ENCODE measurements at places on chromosomes 5 and 9. TPM values are rescaled to one million over a fixed set of nuclear protein-coding genes. Genes with fewer than 3 reads are reported as not detected.

DNA sequence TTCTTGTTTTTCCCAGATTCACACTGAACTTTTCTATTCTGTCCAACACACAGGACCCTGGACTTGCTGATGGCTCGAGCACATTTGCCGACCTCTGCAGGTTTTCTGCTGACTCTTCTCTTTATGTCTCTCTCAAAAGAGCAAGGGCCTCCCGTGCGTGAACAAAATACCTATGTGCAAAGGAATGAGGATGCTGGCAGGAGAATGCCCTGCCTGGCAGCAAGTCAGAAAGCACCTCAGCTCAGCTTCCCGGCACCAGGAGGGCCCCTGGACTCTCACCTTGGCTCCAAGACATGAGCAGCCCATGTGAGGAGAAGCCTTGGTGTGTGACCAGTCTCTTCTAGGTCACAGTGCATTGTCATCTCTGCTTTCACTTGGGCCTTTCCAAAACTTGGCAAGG lies 36.1 kb downstream of the PAPPA start:
- DNase-seq: peak; percentile 47

DNA sequence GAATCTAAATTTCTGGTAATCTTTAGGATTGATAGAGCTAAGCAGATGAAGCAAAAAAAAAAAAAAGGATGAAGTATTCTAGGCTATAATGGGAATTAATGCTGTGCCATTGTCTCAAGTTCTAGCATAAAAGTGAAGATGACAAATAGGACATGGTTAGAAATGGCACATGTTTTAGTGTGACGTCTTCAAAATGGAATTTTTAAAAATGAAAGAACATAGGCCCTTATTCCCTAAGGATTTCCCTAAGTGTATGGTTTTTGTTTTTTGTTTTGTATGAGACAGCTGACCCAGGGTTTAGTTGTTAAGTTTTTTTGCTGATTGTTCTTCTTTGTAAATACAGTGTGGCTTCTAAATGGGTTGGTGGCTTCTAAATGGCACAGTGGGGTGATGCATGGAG lies 7.1 kb downstream of the TLE4 start:
- no peak for DNase-seq

GRCh38 chr9:127770905-127771569 lies 7.4 kb downstream of the SH2D3C start:
- peak; percentile 90 for DNase-seq

DNA sequence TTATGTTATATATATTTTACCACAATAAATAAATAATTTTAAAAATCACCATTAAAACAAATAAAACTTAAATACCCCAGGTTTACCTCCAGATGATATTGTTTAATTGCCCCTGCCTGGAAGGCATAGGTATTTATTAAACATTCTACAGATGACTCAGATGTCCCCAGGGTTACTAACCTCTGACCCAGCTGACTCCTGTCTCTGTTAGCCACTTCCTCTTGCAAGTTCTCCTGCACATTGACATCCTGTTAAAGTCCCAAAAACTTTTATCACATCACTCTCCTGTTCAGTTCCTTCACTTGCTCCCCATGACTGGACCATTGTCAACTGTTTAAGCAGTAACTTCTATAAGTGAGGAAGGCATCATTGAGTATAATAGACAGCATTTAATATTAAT lies 37.0 kb upstream of the RAB3C start:
- DNase-seq: peak; percentile 39

- peak; percentile 71 for DNase-seq
Observed at GRCh38 chr9:91978740-91979414, 28.8 kb upstream of the ROR2 start.

GRCh38 chr9:7287065-7287464 lies 512.5 kb downstream of the DMAC1 start:
- DNase-seq: no peak

- no peak for DNase-seq
Observed at GRCh38 chr9:90975781-90976538, 174.3 kb downstream of the SYK start.

- no peak for DNase-seq
Observed at GRCh38 chr5:761854-762710, 22.4 kb downstream of the ZDHHC11B start.

DNA sequence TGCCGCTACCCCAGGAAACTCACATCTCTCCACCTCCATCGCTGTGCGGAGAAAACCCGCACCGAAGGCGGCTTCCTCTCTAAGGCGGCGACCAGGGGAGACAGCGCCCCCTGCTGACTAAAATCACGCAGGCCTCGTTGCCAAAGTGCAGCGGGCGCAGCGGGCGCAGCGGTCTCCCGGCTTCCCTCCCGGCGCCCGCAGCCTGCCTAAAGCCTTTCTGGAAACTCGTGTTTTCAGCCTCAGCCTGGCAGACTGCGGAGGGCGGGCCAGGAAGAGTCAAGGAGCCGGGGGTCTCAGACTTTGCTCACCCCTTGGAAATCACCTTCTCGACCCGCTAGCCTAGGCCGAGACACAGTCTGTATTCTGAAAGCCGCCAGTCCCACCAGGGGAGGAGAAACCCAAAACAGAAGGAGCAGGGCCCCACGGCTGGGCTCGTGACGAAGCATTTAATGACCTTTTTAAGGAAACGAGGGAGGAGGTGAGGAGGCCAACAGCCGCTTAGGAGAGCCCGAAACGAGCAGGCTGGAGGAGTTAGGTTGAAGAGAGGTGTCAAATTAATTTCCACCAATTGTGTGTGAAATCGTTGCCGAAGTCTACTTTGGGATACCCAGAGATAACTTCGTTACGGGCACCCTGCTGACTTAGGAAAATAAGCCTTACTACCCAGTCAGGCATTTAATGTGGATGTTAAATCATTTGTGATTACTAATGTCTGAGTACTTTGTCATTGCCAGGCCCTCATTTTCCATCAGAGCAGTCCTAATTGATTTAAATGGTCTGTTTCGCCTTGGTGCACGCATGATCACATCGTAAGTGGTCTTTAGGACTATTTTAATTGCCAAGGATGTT lies 7.3 kb upstream of the FOXB2 start:
- DNase-seq: peak; percentile 29

GRCh38 chr5:60597572-60598320 lies 102.2 kb downstream of the DEPDC1B start:
- DNase-seq: no peak

DNA sequence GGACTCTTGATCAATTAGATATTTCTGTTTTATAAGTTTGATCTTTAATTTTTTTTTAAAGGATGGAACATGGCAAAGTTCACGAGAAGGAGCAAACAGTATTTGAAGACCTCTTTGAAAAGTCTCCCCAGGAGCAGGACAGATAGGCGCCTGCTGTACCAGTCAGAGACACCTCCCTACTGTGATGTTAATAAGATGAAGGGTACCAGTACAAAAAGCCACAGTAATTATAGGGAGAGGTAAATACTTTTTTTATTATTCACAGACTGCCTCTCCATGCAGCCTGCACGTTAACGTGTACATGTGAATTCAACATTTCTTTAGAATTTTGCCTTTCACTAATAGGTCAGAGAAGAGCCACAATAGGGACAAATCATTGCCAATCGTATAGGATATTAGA lies 146.5 kb upstream of the CDH6 start:
- no peak for DNase-seq

DNA sequence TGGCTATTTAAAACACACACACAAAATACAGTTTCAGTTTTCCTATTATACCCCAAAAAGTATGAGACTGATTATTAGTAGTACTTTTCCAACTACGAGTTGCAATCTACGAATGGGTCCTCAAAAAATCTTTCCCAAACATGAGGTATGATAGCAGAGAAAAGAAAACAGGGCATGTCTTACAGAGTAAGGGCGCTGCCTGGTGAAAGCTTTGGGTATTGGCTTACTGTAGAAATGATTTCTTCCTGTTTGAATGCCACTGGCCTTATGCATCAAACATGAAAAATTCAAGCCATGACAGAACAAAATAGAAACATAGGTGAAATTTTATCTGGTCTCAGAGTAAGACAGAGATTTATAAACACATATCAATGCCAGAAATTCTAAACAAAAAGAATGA lies 448.0 kb downstream of the SPOCK1 start:
- DNase-seq: no peak

GRCh38 chr9:126449725-126450667 lies 123.4 kb downstream of the MVB12B start:
- no peak for DNase-seq

GRCh38 chr5:90941002-90941720 lies 382.6 kb downstream of the ADGRV1 start:
- peak; percentile 66 for DNase-seq

- no peak for DNase-seq
Observed at GRCh38 chr5:159392871-159393270, 62.6 kb upstream of the IL12B start.

GRCh38 chr5:161311965-161312364 lies 234.6 kb downstream of the GABRB2 start:
- peak; percentile 6 for DNase-seq

GRCh38 chr5:96338624-96339415 lies 94.2 kb downstream of the PCSK1 start:
- DNase-seq: peak; percentile 75

GRCh38 chr9:98008764-98009163 lies 25.6 kb downstream of the ANP32B start:
- no peak for DNase-seq

GRCh38 chr5:155960177-155960576 lies 366.8 kb upstream of the SGCD start:
- DNase-seq: no peak

DNA sequence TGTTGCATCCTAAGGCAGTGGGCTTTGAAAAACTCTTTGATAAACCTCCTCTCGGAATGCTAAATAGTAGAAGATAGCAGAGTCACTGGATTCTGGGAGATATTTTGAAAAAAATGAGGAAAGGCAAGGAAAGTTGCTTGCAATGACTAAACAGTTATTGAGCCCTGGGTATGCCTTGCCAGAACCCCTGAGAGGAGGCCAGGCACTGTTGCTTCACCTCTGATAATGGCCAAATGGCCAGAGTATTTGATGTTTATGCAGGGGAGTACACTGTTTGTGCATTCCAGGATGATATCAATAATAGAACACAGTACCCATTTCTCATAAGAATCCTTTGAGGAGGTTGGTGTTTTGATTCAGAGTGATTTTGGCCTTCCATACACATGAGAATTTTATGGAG lies 935.1 kb upstream of the WWC1 start:
- no peak for DNase-seq

DNA sequence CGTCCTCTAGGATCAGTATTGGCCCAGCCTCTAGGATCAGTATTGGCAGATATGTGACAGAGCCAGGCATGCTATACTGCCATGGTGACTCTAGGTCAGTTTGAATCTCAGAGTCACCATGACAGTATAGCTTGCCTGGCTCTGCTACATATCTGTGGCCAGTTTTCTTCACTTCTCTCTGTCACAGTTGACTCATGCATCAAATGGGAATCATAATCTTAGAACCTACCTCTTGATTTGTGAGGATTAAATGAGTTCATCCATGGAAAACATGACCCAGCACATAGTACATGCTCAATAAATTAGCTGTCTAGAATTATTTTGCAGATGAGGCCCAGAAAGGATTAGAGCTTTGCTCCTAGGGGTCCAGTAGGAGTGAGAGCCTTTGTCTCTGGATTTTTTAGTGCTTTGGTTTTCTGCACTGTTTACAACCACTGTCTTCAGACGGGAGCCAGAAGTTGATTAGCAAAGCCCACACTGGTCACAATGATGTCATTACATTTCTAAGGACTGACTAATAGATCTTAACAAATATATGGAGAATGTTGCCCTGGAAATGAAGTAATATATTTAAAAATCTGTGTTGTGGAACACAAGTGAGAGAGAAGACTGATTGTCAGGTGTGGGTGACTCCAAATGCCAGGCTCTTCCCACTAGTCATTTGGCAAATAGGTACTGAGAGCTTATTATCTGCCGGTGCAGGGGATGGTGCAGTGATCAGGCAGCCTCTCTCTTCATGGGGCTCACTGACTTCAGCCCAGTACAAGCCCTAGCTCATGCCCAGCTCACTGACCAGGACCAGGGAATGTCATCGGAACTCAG lies 76.0 kb downstream of the COL15A1 start:
- DNase-seq: peak; percentile 97

- DNase-seq: no peak
Observed at GRCh38 chr9:33103501-33104281, 27.2 kb upstream of the SMU1 start.

DNA sequence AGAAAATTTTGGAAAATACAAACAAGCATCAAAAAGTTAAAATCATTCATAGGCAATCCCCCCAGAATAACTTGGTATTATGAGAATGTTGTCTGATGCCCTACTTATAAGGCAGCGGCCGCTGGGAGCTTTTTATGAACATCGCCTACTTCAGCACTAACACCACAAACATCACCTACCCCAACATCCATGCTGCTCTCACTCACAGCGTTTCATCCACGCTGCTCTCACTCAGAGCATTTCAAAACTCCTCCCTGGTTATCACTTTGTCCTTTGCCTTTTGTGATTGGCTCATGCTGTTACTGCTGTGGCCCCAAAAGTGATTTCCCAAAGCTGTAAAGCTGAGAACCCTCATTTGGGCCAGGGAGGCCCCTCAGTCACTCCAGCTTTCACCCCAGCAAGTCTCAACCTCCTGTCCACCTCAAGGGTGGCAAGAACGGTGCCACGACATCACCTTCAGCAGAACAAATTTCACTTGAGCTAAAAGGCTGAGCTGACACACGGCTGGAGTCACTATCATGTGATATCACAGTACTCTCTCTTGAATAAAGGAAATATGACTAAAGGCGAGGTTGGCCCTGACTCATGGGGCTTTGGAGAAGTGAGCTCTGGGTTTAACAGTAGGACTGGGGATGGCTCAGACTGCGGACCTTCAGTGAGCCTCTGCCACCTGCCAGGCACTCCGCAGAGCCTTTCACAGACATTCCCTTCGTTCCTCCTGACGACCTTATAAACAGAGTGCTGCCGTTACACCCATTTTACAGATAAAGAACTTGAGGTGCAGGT lies 25.2 kb downstream of the SHC3 start:
- DNase-seq: peak; percentile 87

DNA sequence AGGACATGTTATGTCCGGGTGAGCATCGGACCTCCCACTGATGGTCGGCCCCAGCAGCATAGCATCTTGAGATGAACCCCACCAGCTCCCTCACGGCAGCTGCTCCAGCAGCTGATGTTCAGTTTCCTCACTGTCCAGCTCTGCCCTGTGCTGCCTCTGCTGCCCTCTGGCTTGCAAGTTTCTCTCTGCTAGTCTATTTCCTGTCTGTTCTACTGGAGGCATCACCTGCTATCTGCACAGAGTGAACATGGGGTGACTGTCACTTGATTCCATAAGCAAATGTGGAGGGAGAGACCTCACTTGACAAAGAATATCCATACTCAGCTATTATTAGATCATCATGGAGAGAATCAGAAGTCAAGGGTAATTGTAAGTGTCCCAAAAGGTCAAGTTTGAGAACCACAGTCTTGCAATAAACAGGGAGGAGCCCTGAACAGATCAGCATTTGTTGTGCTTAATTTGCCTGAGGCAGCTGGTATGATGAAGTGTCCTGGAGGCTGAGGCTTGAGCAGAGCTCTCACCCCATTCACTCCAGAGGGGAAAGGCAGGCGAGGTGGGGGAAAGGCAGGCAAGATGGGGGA lies 702.8 kb downstream of the SEMA5A start:
- peak; percentile 28 for DNase-seq

- no peak for DNase-seq
Observed at GRCh38 chr5:73328640-73329039, 119.9 kb downstream of the FOXD1 start.

The TNC gene
- total RNA-seq: 215 TPM

The FRMD3 gene
- total RNA-seq: 1.0 TPM

The EPB41L4A gene
- total RNA-seq: 26.1 TPM

The C9orf153 gene
- total RNA-seq: not detected

The SEMA6A gene
- 1.0 TPM for total RNA-seq

The LPAR1 gene
- 16.4 TPM for total RNA-seq

The BAG1 gene
- total RNA-seq: 50.9 TPM

The TRIO gene
- total RNA-seq: 205 TPM

The PLAA gene
- total RNA-seq: 60.9 TPM

The ADAMTSL2 gene
- total RNA-seq: 0.05 TPM

The CKS2 gene
- 208 TPM for total RNA-seq

Measured in renal cortical epithelial cell (primary cell).